ENCODE measurements at places on chromosomes 16 and 17.

GRCh38 chr16:50878966-50879615 lies 137.2 kb downstream of the CYLD start:
- no peak for DNase-seq

- peak; percentile 12 for DNase-seq
Measured at GRCh38 chr17:48915459-48916282, 7.5 kb downstream of the UBE2Z start.

GRCh38 chr17:77131904-77132303 lies 8.9 kb upstream of the SEC14L1 start:
- DNase-seq: no peak

DNA sequence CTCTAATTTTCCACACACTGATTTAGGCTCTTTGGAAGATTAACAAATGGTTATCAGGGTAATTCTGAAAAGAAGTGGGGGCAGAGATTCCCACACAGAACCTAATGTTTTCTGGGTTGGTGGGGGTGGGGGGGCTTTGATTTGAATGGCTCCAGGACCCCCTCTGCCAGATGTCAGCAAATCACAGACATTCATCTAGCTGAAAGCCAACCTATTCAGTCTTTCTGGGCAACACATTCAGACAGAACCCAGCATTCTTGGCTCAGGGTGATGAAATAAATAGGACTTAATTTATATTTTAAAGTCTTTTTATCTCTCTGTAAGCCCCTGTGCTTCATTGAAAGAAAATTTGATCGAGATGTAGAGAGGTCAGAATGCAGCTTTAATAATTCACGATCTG lies 533.2 kb downstream of the XYLT1 start:
- no peak for DNase-seq

- DNase-seq: no peak
Measured at GRCh38 chr16:23317751-23318150, 15.6 kb downstream of the SCNN1B start.

- DNase-seq: no peak
Measured at GRCh38 chr17:4974115-4974670, 6.6 kb upstream of the SPAG7 start.

DNA sequence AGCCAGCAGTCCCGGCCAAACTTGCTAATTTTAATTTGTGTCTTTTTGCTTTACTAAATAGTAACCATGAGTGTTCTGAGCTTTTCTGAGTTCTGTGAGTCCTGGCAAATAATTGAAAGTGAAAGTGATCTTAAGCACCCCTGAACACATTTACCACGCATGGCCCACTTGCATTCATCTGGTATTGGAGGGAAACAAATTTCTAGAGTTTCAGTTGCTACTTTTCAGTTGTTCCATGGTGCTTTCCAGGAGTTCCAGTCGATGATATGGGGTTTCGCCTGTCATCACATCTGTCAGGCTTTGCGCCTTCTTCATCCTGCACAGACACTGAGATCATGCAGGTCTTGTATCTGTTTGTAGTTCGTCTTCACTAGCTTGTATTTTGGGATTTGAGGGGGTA lies 44.1 kb downstream of the CRLF3 start:
- DNase-seq: no peak

DNA sequence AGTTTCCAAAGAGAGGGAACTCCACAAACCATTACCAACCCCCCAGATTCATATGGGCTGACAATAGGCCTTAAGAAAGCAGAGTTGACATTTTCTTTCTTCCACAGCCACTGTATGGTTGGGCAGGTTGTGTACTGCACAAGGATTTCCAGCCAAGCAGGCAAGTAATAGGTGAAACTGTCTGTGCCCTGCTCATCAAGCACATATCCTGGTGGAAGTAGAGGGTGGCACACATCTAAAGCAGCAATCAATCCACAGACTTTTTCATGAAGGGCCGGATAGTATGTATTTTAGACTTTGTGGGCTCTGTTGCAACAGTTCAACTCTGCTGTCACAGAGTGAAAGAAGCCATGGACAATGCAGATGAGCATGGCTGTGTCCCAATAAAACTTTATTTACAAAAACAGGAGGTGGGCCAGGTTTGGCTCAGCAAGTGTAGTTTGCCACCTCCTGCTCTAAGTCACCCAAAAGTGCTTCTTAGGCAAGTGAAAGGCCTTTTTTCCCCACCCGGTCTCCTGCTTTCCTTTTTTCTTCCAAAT lies 63.4 kb downstream of the SNX20 start:
- no peak for DNase-seq

- no peak for DNase-seq
Measured at GRCh38 chr16:17499223-17499902, 28.6 kb upstream of the XYLT1 start.

DNA sequence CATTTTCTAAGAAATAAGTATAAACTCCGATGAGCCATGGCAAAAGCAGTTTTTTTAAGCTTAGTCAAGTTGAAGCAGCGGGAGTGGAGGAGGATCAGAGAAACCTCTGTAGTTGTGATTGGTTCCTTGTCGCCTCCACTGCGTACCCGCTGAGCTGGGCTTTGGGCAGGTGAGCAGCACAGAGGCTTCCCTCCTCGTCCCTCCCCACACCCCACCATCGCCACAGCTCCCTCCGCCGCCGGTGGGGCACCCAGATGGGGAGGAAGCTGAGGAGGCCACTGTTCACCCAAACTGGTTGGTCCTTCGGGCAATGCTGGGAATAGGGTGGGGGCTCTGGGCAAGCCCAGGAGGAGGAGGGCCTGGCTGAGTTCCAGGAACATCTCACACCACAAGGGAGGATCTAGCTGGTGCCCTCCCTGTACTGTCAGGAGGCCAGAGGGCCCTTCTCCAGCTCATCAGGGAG lies 5.2 kb upstream of the MRPL38 start:
- no peak for DNase-seq

DNA sequence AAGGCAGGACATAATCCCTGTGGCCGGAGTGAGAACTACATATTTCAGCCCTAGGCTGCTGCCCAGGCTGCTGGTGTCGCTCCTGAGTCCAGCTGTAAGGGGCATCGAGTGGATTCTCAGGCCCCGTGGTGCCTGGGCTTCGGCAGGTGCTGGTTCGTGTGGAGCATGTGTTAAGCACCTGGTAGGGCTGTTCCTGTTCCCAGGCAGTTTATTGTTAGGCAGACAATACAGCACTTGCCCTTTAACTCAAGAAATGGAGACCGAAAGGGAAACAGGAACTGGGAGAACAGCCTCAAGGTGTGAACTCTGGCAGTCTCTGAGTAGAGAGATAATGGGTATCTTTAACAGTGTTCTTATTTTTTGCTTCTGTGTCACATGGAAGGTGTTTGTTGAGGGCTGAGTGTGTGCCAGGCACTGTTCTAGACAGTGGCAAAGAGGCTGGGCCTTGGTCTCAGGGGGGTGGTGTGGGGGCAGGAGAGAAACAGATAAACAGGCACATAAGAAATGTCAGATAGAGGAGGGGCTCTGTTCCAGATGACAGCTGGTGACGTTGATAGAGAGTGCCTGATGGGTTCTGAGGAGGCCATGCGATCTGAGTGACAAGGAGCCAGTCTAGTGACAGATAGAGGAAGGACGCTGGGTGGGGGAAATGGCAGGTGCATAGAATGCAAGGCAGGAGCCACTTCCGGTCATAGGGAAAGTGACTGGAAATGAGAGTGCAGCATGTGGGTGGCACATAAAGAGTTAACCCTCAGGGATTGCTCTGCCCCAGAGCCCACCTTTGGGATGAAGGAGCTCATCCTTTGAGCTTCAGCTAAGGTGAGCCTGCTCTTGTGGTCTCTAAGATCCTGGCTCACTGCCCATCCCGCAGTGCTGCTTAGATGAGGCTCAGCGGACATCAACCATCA lies 33.8 kb downstream of the EPN2 start:
- DNase-seq: no peak

GRCh38 chr16:84088695-84089395 lies 27.9 kb downstream of the MBTPS1 start:
- DNase-seq: peak; percentile 64

DNA sequence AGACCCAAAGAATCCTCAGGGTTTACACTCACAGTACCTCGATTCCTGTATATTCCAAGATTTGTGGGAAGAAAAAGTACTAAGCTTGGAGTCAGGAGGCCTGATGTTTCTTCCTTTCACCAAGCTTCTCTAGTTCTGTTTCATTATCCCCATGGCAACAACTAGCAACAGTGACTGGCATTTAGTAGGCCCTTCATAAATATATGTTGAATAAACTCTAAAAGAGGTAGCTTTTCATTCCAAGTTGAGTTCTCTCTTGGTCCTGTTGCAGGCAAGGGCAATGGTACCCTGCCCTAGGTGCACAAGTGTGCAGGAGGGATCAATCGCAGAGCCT lies 527 bp upstream of the UBE2Z start:
- no peak for DNase-seq

DNA sequence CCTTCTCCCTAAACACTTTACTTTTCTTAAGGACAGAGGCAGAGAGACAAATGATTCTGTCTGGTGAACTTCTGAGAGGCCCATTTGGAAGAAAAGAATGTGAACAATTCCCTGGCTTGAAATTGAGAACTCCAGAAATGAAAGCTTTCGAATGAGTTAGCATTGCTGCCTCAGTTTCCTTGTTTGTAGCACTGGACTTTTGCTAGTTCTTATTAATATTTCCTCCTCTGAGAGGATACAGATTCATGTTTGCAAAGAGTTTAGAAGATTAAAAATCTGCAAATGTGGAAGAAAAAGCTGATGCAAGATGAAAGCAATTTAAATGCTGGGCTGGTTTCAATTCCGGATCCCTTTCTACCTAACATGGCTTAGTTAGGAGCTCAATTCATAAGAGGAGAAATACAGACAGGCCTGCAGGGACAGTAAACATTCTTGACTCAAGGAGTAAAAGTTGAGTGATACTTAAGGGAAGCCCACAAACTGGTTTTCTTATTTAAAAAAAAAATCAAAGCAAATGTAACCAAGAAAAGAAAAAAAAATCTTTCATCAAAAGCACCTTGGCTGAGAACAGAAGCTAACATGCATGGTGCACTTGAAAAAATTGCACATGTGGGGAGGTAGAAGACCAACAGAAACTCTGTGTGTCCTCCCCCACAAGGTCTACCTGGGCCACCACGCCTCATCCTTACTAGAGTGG lies 27.1 kb downstream of the HNF1B start:
- no peak for DNase-seq

DNA sequence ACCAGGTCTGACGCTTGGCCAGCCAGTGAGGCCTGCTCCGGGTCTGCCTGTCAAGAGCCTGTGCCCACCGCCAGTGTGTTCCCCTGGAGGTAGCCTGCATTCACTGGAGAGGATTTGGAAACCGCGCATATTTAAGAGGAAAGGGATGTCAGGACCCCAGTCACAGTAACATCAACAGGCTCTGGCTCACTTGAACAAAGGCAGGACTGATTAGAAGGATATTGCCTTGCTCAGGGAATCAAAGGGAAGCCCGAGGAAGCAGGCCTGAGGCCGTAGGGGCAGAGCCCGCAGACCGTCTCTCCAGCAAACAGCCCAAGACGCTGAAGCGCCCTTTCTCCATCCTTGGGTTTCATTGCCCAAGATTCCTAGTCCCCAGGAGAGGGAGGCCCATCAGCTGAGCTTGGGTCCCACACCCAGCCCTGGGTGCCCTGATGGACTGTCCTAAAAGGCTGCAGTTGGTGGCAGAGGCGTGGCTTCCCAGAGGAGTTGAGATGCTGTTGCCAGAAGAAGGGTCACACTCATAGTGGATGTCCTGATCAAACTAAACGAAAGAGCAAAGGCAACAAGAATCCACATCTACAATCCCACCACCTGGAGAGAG lies 23.2 kb downstream of the NT5M start:
- no peak for DNase-seq

- DNase-seq: no peak
Measured at GRCh38 chr16:70490261-70490660, 33.1 kb downstream of the COG4 start.

DNA sequence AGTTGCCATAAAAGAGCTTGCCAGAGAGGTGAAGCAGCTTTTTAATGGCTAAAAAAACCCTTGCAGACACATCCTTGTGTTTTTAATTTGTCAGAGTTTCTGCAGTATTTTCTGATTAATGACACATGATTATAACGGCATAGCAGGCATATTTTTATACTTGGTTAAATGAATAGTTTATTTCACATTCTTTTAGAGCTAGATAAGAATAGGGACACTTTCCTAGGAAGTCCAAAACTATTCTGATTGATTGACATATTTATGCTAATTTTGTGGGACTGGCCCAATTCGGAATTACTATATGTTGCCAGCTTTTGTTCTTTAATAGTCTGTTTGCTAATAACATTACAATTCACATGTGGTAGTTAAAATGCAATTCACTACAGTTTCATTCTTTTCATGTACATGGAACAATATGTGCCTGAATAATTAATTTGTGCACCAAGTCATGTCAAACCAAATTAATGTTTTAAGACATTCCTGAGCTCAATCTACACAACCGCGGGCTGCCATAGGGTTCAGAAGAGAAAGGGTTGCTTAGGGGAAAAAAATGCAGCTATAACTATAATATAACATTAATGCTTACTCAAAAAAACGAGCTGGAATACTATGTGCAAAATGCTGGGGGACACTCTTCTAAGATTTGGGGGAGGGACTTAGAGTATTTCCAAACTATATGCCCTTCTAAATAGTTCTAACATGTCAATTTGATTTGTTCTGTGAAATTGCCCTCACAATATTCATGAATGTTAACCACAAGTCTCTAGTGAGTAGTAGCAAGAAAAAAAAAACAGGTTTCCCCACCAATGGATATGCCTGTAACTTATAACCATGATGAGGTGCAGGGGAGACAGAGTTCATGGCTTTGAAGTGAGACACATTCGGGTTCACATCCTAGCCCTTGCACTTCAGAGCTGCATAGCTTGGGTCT lies 305.4 kb downstream of the CEP112 start:
- DNase-seq: no peak

- no peak for DNase-seq
Measured at GRCh38 chr16:48901712-48902374, 291.9 kb upstream of the N4BP1 start.

DNA sequence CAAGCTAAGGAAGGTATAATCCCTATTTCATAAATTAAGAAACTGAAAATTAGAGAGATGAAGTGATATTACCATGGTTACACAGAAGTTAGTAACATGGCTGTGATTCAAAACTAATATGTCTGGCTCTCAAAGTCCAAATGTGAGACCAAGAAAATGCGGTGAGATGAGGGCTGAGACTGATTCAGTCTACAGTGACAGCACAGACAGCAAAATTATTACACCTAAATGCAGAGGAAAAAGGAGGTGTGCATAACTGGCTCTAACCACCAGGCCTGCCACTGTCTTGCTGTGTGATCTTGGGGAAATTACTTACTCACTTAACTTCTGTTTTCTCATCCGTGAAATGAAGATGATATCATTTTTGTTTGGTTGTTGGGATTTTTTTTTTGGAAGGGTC lies 270.0 kb upstream of the SOX9 start:
- no peak for DNase-seq

- DNase-seq: no peak
Measured at GRCh38 chr17:7315570-7316235, 543 bp upstream of the GPS2 start.

- no peak for DNase-seq
Measured at GRCh38 chr17:64628641-64629040, 33.5 kb downstream of the SMURF2 start.

DNA sequence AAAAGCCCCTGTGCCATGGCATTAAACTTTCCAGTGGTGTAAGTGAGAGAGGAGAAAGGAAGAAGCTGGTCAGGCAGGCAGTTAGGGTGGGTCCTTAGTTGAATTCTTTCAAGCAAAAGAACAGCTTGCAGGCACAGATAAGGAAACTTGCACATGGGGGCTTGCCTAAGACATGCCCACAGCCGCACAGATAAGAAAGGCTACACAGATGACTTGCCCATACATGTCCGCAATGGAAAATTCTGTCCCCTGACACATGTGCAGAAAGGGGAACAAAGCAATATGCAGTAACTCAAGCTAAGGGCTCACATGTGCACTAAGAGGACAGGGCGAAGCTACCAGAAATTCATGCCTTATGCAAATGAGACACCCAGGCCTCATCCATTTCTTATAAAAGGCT lies 69.9 kb downstream of the GSG1L start:
- no peak for DNase-seq
